Osteoblast (primary cell): ENCODE measurements at places on chromosomes 1 and 21. TPM values are rescaled to one million over a fixed set of nuclear protein-coding genes. Genes with fewer than 3 reads are reported as not detected.

Gene JAM2
- total RNA-seq, result 0.88 and 1.1 TPM in 2 replicates

Gene HSPB7
- total RNA-seq, result 4.1 and 6.9 TPM in 2 replicates

Gene COL8A2
- total RNA-seq, result 12.7 and 15.2 TPM in 2 replicates

Gene ZYG11A
- total RNA-seq, result under 0.01 TPM in 2 replicates

Gene EDN2
- not detected in 2 replicates for total RNA-seq

Gene CELA3B
- not detected in 2 replicates for total RNA-seq

Gene AMPD1
- not detected in 2 replicates for total RNA-seq

Gene OR2T8
- total RNA-seq, result not detected in 2 replicates

Gene ADSS2
- total RNA-seq, result 52.8 and 56.6 TPM in 2 replicates

DNA sequence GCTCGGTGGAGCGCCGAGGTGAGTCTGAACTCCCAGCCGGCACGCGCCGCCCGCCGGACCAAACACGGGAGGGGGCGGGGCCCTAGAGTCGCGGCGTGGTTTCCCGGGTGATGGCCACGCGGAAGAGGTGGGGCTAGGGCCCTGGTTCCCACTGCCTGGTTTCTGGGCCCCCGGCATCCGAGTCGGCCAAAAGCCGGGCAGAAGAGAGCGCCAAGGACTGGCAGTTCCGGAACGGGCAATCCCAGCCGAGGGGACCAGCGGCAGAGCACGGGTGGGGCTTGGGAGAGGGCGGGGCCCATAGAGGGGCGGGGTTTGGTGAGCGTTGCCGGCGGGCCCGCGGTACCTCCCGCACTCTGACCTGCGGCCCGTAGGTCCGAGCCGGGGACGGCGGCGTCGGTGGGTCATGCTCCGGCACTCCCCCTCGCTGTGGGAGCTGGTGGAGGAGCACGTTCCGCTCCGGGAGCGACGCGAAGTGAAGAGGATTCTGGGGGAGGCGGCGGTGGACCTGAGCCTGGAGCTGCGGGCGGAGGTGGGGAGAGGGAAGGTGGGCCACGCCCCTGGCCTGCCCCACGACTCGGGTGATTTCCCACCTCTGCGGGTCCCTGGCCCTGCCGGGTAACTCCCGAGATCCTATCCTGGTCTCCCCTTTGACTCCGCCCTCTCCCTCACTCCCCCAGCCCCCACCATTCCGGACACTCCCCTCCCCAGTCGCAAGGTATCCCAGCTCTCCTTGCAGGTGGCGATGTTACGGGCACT is at the start of gene CCDC24:
Gene CCDC24 (plus strand): TSS at position 124 of the 756 bp plus-strand sequence. CDS start 280 bp downstream, at position 404.
- H3K36me3 ChIP-seq, result no peaks in the 10 kb centered on the region
- peaks cover 11% of the 10 kb centered on the region for H3K4me1 ChIP-seq
- H3K27me3 ChIP-seq, result no peaks in the 10 kb centered on the region
- peak; percentile 99 for DNase-seq
- H3K4me3 ChIP-seq, result peak within 1 kb of the TSS; percentile 82

- H3K27me3 ChIP-seq, result no peaks in the 10 kb centered on the region
- no peaks in the 10 kb centered on the region for H3K36me3 ChIP-seq
- no peak overlapping the region for H3K4me3 ChIP-seq
- no peak overlapping the region for H3K27ac ChIP-seq
These were observed 95.0 kb downstream of the EPHB2 start for GRCh38 chr1:22805672-22806038.

- H3K27ac ChIP-seq, result no peak overlapping the region
- DNase-seq, result peak; percentile 96
- H3K36me3 ChIP-seq, result no peaks in the 10 kb centered on the region
- H3K4me1 ChIP-seq, result no peaks in the 10 kb centered on the region
- H3K4me3 ChIP-seq, result no peak overlapping the region
- H3K27me3 ChIP-seq, result peaks cover 13% of the 10 kb centered on the region
These were observed 6.6 kb downstream of the BATF3 start for GRCh38 chr1:212692774-212693644.

GRCh38 chr1:50289495-50289894 is 133.7 kb downstream of the DMRTA2 start:
- H3K27ac ChIP-seq, result no peak overlapping the region
- H3K27me3 ChIP-seq, result no peaks in the 10 kb centered on the region
- H3K4me1 ChIP-seq, result no peaks in the 10 kb centered on the region
- DNase-seq, result no peak
- no peak overlapping the region for H3K4me3 ChIP-seq

GRCh38 chr1:232675260-232675659 is 45.3 kb upstream of the SIPA1L2 start:
- H3K27me3 ChIP-seq, result no peaks in the 10 kb centered on the region

DNA sequence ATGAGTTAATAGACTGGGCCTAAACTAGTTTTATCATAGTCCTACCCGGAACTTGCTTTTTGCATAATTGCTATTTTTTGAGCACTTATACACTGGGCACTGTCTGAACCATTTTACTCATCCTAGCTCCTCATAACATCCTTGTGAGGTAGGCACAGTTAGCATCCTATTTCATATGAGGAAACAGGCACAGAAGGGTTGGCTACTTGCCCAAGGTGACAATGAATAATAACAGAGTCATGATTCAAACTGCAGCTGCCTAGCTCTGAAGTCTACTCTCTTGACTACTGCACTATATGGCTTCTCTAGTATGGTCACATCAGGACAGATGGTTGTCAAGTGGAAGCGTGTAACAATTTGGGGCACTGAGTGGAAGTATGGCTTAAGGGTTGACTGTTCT is 18.2 kb upstream of the RC3H1 start:
- no peak overlapping the region for H3K4me3 ChIP-seq
- H3K27me3 ChIP-seq, result no peaks in the 10 kb centered on the region
- H3K27ac ChIP-seq, result no peak overlapping the region
- H3K4me1 ChIP-seq, result peaks cover 11% of the 10 kb centered on the region

GRCh38 chr1:54549181-54549924 is 1.3 kb downstream of the ACOT11 start:
- no peaks in the 10 kb centered on the region for H3K27me3 ChIP-seq
- no peak overlapping the region for H3K27ac ChIP-seq
- peak; percentile 54 for DNase-seq
- H3K36me3 ChIP-seq, result no peaks in the 10 kb centered on the region
- H3K4me3 ChIP-seq, result no peak overlapping the region

GRCh38 chr1:4564051-4564450 is 90.4 kb upstream of the AJAP1 start:
- H3K27me3 ChIP-seq, result no peaks in the 10 kb centered on the region
- no peaks in the 10 kb centered on the region for H3K36me3 ChIP-seq
- H3K4me1 ChIP-seq, result no peaks in the 10 kb centered on the region
- no peak overlapping the region for H3K4me3 ChIP-seq
- no peak for DNase-seq
- no peak overlapping the region for H3K27ac ChIP-seq

DNA sequence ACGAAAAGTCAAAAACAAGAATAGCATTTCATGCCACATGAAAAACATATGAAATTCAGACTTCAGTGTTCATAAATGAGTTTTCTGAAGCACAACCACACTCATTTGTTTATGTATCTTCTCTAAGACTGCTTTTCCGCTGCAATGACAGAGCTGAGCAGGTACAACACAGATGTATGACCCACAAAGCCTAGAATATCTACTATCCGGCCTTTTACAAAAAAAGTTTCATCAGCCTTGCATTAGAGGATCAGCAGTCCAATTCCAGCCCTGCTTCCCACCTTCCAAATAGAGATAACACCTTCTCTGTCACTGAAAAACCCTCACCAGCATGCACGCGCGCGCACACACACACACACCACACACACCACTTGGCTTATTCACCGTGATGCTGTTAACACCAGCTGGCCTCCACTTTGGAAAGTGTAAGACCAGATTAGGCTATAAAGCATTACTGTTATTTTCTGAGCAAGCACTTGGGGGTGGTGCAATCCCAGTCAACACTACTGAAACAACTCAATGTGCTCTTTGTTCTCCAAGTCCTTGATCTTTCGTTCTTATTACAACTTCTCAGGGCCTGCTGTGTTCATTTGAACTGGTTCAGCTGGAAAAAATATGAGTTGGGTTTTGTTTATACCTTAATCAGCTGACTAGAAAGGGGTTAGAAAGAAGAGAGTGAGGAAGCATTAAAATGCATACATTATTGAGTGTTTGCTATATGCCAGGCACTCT is 90.0 kb downstream of the GLUL start:
- H3K4me3 ChIP-seq, result no peak overlapping the region
- no peak for DNase-seq
- no peaks in the 10 kb centered on the region for H3K27me3 ChIP-seq
- H3K4me1 ChIP-seq, result no peaks in the 10 kb centered on the region
- no peak overlapping the region for H3K27ac ChIP-seq
- H3K36me3 ChIP-seq, result no peaks in the 10 kb centered on the region
